ENCODE measurements at places on chromosomes 16 and 17.

- peak; percentile 51 for DNase-seq
Observed at GRCh38 chr16:54373534-54374520, 87.2 kb upstream of the IRX3 start.

GRCh38 chr16:55372792-55373488 lies 48.9 kb downstream of the IRX6 start:
- DNase-seq: no peak

DNA sequence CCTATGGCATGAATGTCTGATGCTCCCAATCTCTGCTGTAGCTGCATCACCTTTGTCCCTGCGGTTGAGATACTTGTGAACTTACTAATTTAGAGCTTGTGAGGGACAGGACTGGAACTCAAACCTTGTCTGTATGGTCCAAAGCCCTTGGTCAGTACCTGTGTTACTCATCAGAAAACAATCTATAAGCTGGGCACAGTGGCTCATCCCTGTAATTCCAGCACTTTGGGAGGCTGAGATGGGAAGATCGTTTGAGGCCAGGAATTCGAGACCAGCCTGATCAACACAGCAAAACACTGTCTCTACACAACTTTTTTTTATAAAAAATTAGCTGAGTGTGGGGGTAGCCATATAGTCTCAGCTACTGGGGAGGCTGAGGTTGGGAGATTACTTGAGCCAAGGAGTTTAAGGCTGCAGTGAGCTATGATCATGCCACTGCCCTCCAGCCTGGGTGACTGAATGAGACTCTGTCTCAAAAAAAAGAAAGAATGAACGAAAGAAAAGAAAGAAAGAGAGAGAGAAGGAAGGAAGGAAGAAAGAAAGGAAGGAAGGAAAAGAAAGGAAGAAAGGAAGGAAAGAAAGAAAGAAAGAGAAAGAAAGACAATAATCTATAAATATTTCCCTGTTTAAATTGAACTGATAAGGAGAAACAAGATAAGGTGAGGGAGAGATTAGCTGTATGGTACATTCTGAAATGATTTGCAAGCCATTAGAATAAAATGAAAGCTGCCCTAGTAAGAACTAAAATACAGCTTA lies 31.7 kb upstream of the MYH10 start:
- DNase-seq: no peak

DNA sequence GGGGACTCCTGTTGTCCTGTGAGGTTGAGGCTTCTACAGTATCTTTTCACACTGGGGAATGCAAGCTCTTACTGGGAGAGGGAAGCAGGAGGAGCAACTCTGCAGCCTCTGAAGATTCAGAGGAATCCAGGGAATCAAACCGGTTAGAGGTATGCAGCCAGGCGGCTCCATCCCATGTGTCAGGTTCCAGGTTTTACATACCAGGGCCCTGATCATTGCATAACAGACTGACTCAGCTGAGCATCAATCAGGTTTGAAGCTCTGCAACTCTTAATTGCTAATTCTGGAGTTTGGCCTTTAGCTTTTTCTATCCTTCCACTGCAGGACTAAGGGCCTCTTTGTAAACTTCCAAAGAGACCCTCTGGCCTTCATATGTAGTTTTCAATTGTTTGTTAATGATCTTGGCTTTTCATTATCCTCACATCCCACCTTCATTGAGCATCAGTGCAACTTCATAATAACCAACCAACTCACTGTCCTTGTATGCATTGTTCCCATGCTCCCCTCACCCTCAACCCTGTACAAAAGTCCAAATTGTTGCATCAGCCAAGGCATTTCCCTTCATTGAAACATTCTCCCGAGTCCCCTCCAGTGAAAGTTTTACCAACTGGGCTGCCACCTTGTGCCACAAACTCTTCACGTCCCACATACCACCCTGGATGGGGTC lies 59.7 kb upstream of the DHX40 start:
- peak; percentile 19 for DNase-seq

- DNase-seq: peak; percentile 47
Observed at GRCh38 chr16:81006211-81006812, 373 bp downstream of the CMC2 start.

Measured in AG08396 (cell line).